Osteoblast (primary cell): ENCODE measurements at places on chromosomes 16 and 17.

GRCh38 chr17:9470171-9470570 is 105.4 kb downstream of the STX8 start:
- no peak for DNase-seq

- DNase-seq: no peak
Observed at GRCh38 chr17:50562242-50563091, 2.0 kb downstream of the CACNA1G start.

DNA sequence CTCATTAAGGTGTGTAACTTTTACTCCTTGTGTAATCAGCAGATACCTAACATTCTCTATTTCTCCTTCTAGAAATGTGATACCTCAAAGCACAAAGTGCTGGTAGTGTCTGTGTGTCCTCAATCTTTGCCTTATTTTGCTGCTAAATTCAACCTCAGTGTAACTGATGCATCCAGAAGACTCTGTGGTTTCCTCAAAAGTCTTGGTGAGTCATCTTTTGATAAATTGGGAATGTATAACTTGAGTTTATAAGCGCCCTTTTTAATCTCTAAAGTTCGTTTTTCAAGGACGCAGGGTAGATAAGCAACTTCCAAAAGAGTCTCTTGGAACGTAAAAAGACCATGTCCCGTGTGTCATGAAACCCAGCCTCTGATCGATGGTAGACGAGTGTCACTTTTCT is 10.2 kb downstream of the NARF start:
- peak; percentile 47 for DNase-seq

GRCh38 chr16:31143694-31144148 is 6.1 kb downstream of the PRSS36 start:
- peak; percentile 58 for DNase-seq

DNA sequence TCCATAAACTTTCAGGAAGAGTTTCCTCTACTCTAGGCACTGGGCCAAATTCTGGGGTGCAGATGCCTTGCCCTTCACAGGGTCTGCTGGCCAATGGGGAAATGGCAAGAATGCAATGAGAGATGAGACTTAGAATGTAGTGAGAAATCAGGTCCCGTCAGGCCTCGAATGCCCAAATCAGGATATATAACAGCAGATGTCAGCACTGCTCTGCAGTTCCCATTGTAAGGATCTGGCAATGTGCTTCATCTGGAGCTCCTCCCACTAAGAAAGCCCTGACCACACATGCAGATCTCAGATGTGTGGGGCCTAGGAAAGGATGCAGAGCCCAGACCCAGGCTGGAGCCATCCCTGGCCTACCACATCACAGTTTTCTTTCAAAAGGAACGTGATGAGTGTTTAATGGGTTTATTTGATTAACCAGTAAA is 13.9 kb upstream of the LPCAT2 start:
- peak; percentile 87 for DNase-seq

DNA sequence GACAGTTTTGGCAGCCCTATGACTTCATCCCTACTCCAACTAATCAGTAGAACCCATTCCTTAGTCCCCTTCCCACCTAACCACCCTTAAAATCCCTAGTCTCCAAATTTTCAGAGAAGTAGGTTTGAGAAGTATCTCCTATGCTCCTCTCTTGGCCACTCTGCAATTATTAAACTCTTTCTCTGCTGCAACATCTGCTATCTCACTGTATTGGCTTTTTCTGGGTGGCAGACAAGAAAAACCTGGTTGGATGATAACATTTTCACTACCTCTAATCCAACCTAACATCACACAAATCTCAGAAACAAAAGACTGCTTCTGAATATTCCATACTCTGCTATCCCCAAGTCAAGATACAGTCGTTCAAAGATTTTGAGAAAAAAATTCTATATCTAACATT is 542.4 kb upstream of the SOX9 start:
- DNase-seq: no peak

DNA sequence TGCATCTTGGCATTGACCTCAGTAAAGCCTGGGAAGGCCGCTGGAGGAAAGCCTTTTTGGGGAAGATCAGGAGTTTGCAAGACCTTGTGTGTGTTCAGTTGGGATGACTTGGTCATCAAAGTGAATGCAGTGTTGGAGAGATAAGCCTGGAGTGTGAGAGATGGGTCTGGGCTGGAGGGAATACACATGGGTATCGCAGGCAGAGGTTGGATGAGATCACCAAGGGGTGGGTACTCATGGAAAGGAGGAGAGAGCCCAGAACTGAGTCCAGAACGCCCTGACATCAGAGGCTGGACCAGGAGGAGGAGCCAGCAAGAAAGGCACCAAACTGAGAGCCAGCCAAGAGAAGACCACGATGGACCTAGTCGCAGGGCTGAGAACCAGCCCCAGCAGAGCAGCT is 35.2 kb downstream of the SDK2 start:
- peak; percentile 22 for DNase-seq

GRCh38 chr17:4333041-4333440 is 33.4 kb downstream of the UBE2G1 start:
- DNase-seq: no peak

- DNase-seq: peak; percentile 67
Observed at GRCh38 chr16:23595246-23595950, 718 bp downstream of the NDUFAB1 start.

DNA sequence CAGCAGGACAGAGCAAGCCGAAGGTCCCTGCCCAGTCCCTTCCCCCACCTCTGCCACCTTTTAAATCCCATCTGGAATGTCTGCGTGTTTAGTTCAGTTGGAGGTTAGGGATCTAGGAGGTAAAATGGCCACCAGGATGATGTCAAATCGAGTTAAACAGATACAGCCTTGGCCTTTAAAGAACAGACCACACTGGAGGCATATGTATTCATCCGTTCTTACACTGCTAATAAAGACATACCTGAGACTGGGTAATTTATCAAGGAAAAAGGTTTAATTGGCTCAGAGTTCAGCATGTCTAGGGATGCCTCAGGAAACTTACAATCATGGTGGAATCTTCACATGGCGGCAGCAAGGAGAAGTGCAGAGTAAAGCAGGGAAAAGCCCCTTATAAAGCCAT is 167.8 kb upstream of the CACNG5 start:
- DNase-seq: no peak

DNA sequence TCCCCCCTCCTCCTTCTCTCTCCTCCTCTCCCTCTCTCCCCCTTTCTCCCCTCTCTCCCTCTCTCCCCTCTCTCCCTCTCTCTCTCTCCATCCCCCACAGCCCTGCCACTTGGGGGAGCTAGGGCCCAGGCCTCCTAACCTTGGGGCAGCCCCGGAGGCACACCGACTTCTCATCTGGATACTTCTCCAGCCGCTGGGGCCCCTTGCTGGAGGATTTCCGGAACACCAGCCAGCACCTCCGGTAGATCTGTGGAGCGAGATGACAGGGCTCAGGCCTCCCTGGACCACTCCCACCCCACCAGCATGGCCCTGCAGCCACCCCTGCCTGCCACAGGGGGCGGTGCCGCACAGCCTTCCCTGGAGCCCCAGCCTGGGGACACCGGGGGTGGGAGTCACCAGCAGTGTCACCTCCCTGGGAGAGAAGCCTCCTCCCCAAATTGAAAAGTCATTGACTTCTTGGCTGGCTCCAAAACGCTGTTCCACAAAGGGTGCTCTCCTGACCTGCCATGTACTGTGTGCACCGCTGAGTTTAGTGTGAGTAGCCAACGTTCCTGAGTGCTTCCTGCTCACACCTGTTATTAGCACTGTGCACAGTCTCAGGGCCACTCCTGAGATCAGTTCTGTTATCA is 10.5 kb downstream of the DOK4 start:
- no peak for DNase-seq

GRCh38 chr17:63848834-63849689 is 6.6 kb upstream of the SMARCD2 start:
- peak; percentile 99 for DNase-seq

GRCh38 chr16:55189224-55189623 is 134.8 kb upstream of the IRX6 start:
- DNase-seq: no peak

GRCh38 chr17:50955160-50955559 is 89.0 kb upstream of the TOB1 start:
- DNase-seq: no peak

DNA sequence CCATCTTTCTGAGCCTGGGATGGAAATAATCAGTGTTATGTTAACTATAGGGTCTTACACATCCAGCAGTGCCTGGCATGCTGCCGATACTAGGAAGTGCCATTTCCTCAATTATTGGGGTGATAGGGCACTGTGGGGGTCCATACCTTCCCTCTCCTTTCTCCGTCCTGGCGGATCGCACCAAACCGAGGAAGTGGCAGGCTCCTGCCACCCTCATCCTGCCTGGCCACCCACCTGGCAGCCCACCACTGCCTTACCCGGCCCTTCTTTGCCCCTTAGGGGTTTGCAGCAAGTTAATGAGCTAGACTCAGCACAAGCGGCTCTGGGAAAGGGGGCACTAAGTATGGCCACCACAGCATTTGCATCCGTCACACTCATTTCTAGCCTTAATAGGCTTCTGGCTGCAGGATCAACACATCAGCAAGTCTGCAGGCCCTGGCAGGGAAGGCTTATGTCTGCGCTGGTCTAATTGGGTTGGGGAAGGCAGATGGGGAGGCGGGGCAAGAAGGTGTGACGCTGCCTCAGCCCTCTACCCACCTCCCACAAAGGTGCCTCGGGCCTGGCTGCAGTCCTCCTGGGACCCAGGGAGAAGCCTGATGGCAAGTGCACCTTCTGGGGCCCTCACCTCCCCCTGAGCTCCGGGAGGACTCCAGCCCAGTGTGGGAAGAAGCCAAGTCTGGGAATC is 28.6 kb downstream of the DCAKD start:
- peak; percentile 66 for DNase-seq

- peak; percentile 91 for DNase-seq
Observed at GRCh38 chr17:64780096-64781013, 118.2 kb upstream of the SMURF2 start.

GRCh38 chr16:48499923-48500381 is 110.0 kb downstream of the N4BP1 start:
- peak; percentile 93 for DNase-seq

GRCh38 chr17:10292057-10292937 is 80.5 kb downstream of the MYH13 start:
- DNase-seq: no peak

DNA sequence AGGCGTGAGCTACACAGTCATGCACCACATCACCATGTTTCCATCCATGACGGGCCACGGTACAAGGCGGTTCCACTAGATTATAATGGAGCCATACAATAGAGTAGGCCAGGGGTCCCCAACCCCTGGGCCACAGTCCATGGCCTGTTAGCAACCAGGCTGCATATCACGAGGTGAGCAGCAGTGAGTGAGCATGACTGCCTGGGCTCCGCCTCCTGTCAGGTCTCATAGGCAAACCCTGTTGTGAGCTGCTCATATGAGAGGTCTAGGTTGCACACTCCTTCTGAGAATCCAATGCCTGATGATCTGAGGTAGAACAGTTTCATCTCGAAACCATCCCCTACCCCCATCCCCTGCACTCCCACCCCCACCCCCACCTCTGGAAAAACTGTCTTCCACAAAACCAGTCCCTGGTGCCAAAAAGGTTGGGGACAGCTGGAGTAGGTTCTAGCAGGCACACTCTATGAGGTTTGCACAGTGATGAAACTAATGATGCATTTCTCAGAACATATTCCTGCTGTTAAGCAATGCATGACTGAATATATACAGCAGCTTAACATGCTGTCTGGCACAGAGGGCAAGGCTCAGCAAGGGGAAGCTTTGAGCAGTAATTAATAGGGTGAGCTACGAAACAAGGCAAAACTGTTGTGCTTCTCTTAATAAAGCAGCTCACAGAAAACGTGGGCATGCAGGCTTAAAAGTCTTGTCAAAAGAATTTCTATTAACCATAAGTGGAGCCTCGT is 108.0 kb downstream of the VPS53 start:
- DNase-seq: no peak

- DNase-seq: no peak
Observed at GRCh38 chr16:27429330-27429871, 27.4 kb downstream of the IL21R start.

DNA sequence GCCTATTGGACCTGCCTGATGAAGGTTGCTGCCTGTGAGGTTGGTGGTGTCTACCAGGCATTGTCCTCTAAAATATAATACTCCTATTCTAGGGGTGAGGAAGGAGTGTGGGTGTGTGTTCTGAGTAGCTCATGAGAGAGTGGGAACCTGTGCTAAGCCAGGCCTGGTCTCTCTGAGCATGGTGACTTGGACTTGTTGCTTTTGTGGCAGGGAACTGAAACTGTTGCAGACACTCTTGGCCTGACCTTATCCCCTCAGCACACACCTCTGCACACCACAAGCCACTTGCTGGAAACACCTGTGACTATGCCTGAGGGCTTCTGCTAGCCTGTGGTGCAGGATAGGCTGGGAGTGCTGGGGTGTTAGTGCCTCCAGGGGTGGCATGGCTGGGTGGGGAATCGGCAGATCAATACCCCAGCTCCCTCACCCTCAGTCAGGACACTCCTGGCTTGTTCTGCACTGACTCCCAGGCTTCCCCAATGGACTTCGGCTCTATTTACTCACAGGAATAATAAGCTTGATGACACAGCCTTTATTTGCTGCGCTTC is 29.9 kb downstream of the PLCG2 start:
- no peak for DNase-seq

DNA sequence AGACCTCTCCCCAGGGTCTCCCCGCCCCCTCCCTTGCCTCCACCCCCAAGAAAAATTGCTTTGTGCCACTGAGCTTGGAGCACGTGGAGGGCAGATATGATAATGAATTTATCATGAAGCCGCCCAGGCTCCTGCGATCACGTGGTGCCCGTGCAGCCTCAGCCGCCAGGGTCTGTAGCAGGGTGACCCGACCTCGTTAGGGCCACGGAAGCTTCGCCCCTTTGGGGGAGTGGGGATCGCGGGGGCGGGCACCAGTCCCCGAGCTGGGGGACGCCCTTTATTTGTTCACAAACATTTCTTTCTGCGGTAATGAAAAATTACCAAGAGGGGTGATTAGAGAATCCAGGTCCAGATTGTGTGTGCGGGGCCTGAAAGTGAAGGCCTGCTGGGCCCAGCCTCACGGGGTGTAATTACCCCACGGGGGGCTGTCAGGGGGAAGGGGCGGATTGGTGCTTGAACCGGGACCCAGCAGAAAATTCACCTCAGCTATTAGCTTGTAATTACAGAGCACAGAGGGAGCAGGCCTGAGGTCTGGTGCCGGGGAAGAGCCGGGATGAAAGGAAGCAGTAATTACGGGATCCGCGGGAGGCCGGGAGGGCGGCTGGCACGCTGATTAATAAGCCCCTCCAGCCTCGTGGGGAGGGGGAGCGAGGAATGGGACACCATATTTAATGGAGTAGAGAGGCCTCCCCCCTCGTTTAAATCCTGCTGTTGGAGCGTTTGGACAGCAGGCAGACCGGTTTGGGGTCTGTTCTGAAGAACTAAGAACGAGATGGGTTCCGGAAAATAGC is 13.3 kb downstream of the GSE1 start:
- no peak for DNase-seq

GRCh38 chr16:52548261-52549010 is 1.5 kb upstream of the TOX3 start:
- no peak for DNase-seq

GRCh38 chr17:79398441-79398840 is 212.4 kb downstream of the RBFOX3 start:
- no peak for DNase-seq

- no peak for DNase-seq
Observed at GRCh38 chr16:19210280-19210924, 42.4 kb downstream of the SYT17 start.

GRCh38 chr16:88282564-88283395 is 100.0 kb upstream of the ZNF469 start:
- DNase-seq: peak; percentile 89

- no peak for DNase-seq
Observed at GRCh38 chr16:3584412-3584811, 7.2 kb upstream of the NLRC3 start.

- peak; percentile 50 for DNase-seq
Observed at GRCh38 chr17:78745407-78746088, 36.5 kb downstream of the CYTH1 start.
